Uterus (tissue), 4 donors: ENCODE measurements at places on chromosomes 2 and 18. TPM values are rescaled to one million over a fixed set of nuclear protein-coding genes. Genes with fewer than 3 reads are reported as not detected.
A peak's percentile ranks its signal among the peaks of the same experiment; 100 is the strongest.

DNA sequence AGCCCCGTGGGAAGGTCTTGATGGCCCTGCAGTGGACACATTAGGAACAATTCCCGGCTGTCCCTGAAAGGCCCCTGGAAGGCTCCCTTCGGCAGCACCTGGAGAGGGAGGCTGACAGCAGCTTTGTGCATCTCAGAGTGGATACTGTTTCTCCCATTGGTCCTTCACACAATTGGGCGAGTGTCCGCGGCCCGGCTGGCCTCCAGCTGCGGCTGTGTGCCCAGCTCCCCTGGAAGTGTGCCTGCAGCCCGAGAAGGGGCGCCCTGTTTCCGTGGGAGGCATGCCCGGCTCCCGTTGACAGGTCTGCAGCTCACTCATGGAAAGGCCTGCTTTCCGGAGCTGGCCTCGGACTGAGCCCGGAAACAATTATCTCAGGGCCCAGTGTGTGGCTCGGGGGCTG is 103.7 kb downstream of the LPIN1 start:
- DNase-seq, result no peak

DNA sequence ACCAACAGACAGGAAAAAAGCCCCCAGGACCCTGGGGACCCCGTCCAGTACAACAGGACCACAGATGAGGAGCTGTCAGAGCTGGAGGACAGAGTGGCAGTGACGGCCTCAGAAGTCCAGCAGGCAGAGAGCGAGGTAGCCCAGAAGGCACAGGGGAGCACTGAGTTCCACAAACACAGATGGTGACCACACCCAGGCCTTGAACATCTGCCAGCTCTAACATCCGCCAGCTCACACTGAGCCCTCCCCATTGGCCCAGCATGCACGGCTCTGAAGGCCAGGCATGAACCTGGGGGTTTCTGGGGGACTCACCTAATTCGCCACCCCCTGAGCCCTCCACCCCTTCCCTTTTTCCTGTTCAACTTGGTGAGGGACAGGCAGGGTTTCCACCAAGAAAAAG is 25.6 kb upstream of the PRLH start:
- DNase-seq, result peak; percentile 66

DNA sequence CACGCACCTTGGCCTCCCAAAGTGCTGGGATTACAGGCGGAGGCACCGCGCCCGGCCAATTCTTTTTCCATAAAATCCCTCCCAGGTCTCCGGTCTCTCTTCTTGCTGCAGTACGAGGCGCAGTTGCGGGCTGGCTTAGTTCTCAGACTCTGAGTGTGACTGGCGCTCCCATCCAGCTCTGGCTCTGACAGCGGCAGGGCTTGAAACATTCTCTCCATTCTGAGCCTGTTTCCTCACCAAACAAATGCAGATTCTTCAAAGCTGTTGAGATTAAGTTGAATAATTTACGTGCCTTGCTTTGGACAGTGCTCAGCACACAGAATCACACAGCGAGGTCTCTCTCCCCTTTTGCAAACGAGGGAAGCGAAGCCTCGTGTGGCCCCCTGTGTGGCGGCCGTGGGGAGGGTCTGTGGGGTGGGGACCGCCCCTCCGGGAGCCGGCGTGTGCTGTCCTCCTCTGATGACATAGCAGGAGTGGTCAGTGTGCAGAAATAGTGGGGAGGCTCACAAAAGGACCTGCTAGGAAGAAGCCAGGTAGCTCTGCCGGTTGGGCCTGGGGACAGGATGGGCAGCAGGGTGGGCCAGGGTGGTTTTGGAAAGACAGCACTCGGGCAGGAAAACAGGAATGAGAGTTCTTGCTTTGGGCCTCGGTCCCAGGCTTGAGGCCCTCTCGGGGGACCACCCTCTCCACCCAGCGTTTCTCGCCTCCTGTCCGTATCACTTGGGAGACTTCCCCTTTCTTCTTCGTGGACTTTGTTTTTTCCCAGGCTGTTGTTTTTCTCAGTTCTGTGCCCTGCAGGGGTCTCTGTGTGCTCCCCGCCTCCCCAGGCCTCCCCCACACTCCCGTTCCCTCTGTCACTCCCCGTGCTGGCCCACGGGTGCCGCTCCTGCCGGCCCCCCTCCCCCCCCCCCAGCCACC is 75.0 kb downstream of the KCNG2 start:
- no peak for DNase-seq

- DNase-seq, result no peak
These were observed 105.8 kb downstream of the ARHGAP28 start for GRCh38 chr18:6835345-6835744.

GRCh38 chr2:237171396-237171795 is 85.7 kb downstream of the COPS8 start:
- DNase-seq, result peak; percentile 77

- DNase-seq, result no peak
These were observed 5.8 kb upstream of the CCDC88A start for GRCh38 chr2:55425431-55425831.

- no peak for DNase-seq
These were observed 193.2 kb downstream of the CCDC85A start for GRCh38 chr2:56376699-56377665.

GRCh38 chr18:60649107-60649506 is 276.5 kb upstream of the MC4R start:
- no peak for DNase-seq

- no peak for DNase-seq
These were observed 410.1 kb upstream of the TCF4 start for GRCh38 chr18:55998071-55998522.

GRCh38 chr2:213022987-213023386 is 128.4 kb downstream of the IKZF2 start:
- DNase-seq, result no peak

- no peak for DNase-seq
These were observed 30.6 kb downstream of the ITSN2 start for GRCh38 chr2:24329700-24330099.

Gene SNX17
- total RNA-seq, result 89.4 TPM

Gene LINC00305
- not detected for total RNA-seq

Gene GPR55
- total RNA-seq, result not detected
